ENCODE measurements at places on chromosomes 7 and 10. TPM values are rescaled to one million over a fixed set of nuclear protein-coding genes. Genes with fewer than 3 reads are reported as not detected.
A peak's percentile ranks its signal among the peaks of the same experiment; 100 is the strongest.

GRCh38 chr7:36784991-36785940 is 61.0 kb upstream of the AOAH start:
- H3K4me3 ChIP-seq: no peak overlapping the region
- H3K27me3 ChIP-seq: no peaks in the 10 kb centered on the region
- peaks cover 69% of the 10 kb centered on the region for H3K4me1 ChIP-seq
- DNase-seq: peak; percentile 48

DNA sequence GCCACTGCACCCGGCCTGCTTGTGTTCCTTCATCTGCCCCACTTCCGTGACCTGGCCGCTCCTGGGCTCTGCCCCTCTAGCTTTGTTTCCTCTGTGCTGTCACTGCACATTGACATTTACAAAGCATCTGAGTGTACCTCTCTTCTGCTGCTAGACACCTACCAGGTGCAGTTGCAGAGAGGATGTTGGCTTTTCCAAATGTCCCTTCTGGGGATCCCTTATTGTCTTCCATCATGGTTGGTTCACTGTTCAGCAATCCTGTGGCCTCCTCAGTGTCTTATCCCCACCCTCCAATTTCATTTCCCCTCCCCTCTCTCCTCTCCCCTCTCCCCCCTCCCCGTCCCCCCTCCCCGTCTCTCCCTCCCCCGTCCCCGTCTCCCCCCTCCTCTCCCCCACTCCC is 13.8 kb downstream of the VWA2 start:
- no peak overlapping the region for H3K4me3 ChIP-seq
- no peak overlapping the region for H3K27ac ChIP-seq
- no peaks in the 10 kb centered on the region for H3K36me3 ChIP-seq
- DNase-seq: no peak

- H3K27me3 ChIP-seq: no peaks in the 10 kb centered on the region
- H3K4me1 ChIP-seq: no peaks in the 10 kb centered on the region
- H3K27ac ChIP-seq: no peak overlapping the region
- no peak overlapping the region for H3K4me3 ChIP-seq
- DNase-seq: no peak
- H3K36me3 ChIP-seq: no peaks in the 10 kb centered on the region
Measured at GRCh38 chr7:147413557-147413870, 1177.1 kb upstream of the C7orf33 start.

DNA sequence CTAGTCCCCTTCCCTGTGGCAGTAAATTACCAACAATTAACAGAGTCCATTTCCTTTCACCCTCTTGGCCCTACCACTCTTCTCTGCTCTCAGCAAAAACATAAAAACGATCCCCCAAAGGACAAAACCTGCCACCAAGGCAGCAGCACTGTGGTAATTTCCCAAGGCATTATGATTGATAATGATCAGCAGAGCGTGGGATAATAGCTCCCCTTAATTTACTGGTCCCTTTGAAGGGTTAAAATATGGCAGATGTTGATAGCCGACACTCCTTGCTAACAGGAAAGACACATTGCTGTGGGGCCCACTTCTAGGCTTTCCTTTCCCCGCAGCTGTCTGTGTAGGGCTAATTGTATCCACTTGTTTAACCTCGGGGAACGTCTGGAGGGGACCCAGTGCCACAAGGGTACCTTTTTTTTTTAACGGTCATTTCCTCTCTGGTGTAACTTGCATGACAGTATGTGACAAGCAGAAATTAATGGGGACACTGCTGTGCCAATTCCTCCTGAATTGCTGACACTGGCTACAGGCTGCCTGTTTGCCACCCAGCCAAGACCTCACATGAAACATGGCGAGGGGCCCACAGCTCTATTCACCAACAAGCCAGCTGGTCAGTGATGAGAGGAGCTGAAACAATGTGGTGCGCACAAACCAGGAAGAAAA is 81.3 kb downstream of the CDK6 start:
- H3K4me1 ChIP-seq: peaks cover 63% of the 10 kb centered on the region
- H3K36me3 ChIP-seq: peaks cover 87% of the 10 kb centered on the region
- no peak for DNase-seq
- H3K27ac ChIP-seq: peak overlapping the region; percentile 72
- no peaks in the 10 kb centered on the region for H3K27me3 ChIP-seq
- peak overlapping the region; percentile 20 for H3K4me3 ChIP-seq

DNA sequence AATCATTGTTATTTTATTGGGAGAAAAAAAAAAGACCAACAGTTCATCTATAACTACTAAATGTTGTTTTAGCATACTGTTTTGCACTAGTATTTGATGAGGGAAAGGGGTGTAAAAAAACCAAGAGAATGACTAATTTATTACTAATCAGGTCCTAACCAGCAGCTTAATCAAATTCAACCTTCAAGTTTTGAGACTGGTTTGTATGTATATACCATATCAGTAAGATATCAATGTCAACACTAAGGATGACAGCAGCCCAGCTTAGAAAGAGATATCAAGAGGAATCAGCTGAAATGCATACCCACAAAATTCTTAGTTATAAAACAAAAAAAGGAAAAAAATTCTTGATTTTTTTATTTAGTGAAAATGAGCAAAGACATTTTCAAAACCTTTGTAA is 122.6 kb downstream of the KMT2C start:
- peaks cover 26% of the 10 kb centered on the region for H3K36me3 ChIP-seq
- no peaks in the 10 kb centered on the region for H3K27me3 ChIP-seq
- H3K4me3 ChIP-seq: no peak overlapping the region

DNA sequence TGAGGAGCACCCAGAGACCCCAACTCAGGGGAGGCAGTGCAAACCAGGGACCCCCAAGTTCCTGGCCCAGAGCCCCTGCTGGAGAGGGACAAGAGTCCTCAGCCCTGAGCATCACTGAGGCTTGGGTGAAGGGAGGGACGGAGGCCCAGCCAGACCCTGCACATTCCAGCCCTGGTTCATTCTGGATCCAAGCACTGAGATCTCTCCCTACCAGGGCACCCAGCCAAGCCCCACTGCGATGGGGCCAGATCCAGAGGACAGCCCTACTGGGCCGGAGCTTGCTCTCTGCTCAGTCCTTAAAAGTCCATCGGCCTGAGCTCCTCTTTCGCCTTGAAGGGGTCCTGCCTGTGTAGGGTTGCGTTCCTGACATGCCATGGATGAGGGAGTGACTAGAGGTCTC is 40.5 kb upstream of the RABGEF1 start:
- no peaks in the 10 kb centered on the region for H3K36me3 ChIP-seq
- H3K27me3 ChIP-seq: no peaks in the 10 kb centered on the region
- H3K4me3 ChIP-seq: no peak overlapping the region
- DNase-seq: no peak
- H3K27ac ChIP-seq: no peak overlapping the region

DNA sequence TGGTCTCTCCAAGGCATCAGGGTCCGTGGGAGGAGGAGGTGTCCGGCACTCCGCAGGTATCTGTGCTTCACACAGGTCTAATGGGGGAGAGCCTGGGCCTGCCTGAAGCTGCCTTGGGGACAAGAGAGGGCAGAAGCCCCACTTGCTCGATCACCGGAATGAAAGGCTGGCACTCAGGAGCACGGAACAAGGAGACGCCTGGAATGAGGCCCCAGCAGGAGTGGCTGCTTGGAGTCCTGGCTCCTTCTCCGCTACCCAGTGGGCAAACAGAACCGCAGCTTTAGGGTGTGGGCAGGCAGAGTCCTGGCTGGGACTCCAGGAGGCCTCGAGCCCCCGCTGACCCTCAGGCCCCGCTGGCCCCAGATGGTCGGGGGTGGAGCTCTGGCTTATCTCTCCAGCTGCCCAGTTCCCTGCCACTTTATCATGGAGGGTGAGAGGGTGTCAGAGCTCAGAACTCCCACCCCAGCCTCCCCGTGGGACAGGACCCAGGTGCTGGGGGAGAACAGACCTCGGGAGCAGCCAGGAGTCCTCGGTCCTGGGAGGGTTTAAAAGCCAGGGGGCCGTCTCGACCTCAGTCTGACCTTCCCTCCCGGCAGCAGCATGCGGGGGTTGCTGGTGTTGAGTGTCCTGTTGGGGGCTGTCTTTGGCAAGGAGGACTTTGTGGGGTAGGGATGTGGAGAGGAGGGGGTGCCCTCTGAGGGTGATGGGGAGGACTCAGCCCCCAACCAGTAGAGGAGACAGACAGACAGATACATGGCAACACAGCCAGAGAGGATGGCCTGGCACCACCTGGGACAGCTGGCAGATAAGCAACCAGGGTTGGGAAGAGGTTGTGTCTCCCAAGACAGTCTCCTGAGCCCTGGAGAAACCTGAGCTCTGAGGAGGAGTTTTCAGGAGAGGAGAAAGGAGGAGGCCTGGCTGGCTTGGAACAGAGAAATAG is at the start of gene CPA1:
TSS of gene CPA1 (plus strand) at position 574 of the 940 bp plus-strand sequence. CDS start at position 601, 27 bp downstream.
- H3K27ac ChIP-seq: no peak within 1 kb of the TSS
- no peaks in the 10 kb centered on the region for H3K36me3 ChIP-seq
- no peaks in the 10 kb centered on the region for H3K27me3 ChIP-seq
- no peak for DNase-seq
- H3K4me1 ChIP-seq: no peaks in the 10 kb centered on the region

DNA sequence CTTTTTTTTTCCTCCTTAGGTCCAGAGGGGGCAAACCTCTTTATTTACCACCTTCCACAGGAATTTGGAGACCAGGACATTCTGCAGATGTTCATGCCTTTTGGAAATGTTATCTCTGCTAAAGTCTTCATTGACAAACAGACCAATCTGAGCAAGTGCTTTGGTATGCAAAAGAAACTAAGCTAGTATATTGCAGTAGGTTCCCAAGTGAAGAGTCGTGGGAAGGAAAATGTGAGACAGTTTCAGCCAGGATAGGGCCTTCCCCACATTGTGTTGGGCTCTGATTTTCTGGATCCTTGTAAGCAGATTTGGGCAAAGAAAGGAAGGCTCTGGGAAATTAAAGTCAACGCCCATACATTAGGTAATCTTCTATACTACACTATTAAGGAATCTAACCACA is 285.6 kb downstream of the USP6NL start:
- H3K27ac ChIP-seq: no peak overlapping the region
- H3K36me3 ChIP-seq: peaks cover 97% of the 10 kb centered on the region
- DNase-seq: no peak
- H3K4me1 ChIP-seq: peaks cover 17% of the 10 kb centered on the region
- no peak overlapping the region for H3K4me3 ChIP-seq

DNA sequence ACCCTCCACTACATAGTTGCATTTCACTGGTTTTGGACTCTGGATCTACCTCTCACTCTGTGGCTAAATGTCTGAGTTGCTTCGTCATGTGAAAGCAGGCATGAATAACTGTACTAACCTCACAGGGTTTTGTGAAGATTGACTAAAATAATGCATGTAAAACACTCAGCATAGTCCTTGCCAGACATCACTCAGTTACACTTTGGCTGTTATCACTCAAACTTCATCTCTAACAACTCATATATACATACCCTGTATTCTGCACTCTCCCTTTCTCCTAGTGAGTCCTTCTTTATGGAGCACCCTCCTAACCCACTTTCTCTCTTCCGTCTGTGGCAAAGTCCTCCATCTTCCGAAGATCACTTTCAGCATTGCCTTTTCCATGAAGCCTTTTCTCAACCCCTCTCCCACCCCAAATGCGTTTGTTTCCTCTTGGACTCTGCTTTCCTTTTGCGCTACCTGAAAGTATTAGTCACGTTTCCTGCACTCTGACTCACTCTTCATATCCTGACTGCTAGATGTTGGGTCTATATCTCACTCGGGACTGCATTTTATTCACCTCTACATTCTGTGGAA is 72.6 kb downstream of the OSBPL3 start:
- H3K4me3 ChIP-seq: no peak overlapping the region
- H3K27ac ChIP-seq: no peak overlapping the region
- peak; percentile 45 for DNase-seq
- H3K36me3 ChIP-seq: peaks cover 28% of the 10 kb centered on the region
- H3K4me1 ChIP-seq: peaks cover 48% of the 10 kb centered on the region

- no peak overlapping the region for H3K27ac ChIP-seq
- no peaks in the 10 kb centered on the region for H3K27me3 ChIP-seq
- no peaks in the 10 kb centered on the region for H3K4me1 ChIP-seq
- no peak for DNase-seq
- H3K36me3 ChIP-seq: no peaks in the 10 kb centered on the region
Measured at GRCh38 chr10:126568809-126569385, 101.6 kb downstream of the C10orf90 start.

DNA sequence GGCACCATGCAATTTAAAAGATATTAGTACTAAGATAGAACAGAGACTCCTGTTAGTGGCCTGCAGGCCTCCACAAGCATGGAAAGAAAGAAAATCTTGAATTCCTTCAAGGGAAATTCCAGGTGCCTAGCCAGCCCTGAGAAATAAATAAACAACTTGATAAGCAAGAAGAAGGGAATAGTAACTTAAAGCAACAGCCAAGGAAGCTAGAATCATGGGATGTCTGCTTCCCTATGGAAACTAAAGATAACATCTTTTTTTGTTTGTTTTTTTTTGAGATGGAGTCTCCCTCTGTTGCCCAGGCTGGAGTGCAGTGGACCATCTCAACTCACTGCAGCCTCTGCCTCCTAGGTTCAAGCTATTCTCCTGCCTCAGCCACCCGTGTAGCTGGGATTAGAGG is 128.6 kb downstream of the SKIDA1 start:
- H3K27ac ChIP-seq: no peak overlapping the region
- DNase-seq: no peak
- H3K27me3 ChIP-seq: peaks cover 3% of the 10 kb centered on the region
- no peaks in the 10 kb centered on the region for H3K4me1 ChIP-seq
- no peak overlapping the region for H3K4me3 ChIP-seq

DNA sequence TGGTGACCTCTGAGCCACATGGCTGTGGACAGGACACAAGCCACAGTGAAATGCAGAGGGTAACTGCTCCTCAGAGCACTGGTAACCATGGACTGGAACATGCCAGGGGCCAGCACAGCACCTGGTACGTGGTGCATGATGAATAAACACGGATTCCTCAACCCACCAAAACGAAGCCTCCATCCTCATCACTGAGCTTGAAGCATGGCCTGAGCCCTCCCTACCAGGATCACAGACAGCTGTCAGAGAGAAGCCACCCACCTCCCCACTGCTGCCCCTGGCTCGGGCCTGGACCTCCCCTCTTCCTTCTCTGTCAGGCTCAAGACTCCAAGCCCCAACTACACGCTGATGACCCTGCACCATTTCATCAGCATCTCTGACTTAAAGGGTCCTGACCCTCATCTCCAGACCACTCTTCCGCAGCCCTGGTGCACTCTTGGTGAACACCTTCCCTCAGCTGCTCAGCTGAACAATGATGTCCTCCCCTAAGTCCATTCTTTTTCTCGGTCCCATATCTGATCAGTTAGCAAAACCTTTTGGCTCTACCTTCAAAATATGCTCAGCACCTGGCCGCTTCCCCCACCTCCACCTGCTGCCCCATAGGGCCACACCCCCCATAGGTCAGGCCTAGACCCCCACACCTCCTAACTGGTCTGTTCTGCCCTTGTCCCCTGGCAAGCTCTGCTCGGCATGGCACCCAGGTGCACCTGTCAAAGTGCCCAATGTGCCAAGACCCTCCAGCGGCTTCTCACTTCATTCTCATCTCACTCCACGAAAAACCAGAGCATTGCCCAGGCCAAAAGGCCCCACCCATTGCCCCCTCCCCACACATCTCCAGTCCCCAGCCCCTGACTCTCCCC is 141.1 kb downstream of the MAPK8 start:
- no peak for DNase-seq
- no peaks in the 10 kb centered on the region for H3K27me3 ChIP-seq
- no peak overlapping the region for H3K4me3 ChIP-seq
- H3K4me1 ChIP-seq: no peaks in the 10 kb centered on the region

ZNF425 gene
- total RNA-seq: 1.0 TPM

DRGX gene
- not detected for total RNA-seq

OR2A12 gene
- total RNA-seq: not detected

AKR1D1 gene
- not detected for total RNA-seq

OR2A42 gene
- 0.09 TPM for total RNA-seq

Measured in activated T-helper 2 cell treated with anti-CD3 and anti-CD28 coated beads, Interferon-gamma antibody, Interleukin-2, Interleukin-4, amounts not matched to agents 10 μg/mL and 5 μg/mL and 100 μg/mL, durations not matched to agents 14 hours and 24 hours and 36 hours (primary cell).